ENCODE measurements at places on chromosomes 1 and 21. TPM values are rescaled to one million over a fixed set of nuclear protein-coding genes. Genes with fewer than 3 reads are reported as not detected.

The TDRD5 gene
- total RNA-seq = 0.15 TPM

The PYCR2 gene
- total RNA-seq = 73.2 TPM

The NR0B2 gene
- 2.2 TPM for total RNA-seq

DNA sequence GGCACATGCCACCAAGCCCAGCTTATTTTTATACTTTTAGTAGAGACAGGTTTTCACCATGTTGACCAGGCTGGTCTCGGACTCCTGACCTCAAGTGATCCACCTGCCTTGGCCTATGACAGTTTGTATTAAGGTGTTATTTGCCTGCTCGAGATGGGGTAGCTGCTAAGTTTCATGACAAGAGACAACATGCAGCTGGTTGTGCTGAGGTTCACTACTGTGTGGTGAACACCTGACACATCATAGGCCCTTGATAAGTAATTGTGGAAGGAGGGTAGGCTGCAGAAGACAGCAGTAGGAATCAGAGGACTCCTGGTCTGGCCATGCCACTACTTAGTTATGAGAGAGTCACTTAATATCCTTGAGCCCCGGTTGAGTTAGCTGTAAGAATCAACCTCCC is 46.2 kb downstream of the PLPP3 start:
- peaks cover 22% of the 10 kb centered on the region for H3K4me1 ChIP-seq
- no peaks in the 10 kb centered on the region for H3K27me3 ChIP-seq
- no peak for DNase-seq
- no peak overlapping the region for H3K4me3 ChIP-seq
- peaks cover 46% of the 10 kb centered on the region for H3K36me3 ChIP-seq

- H3K27ac ChIP-seq = no peak overlapping the region
- no peaks in the 10 kb centered on the region for H3K36me3 ChIP-seq
- no peaks in the 10 kb centered on the region for H3K4me1 ChIP-seq
- no peak overlapping the region for H3K4me3 ChIP-seq
- DNase-seq = no peak
These were observed 166.9 kb upstream of the SYT6 start for GRCh38 chr1:114320586-114320985.
